ENCODE measurements at places on chromosomes 5 and 9. TPM values are rescaled to one million over a fixed set of nuclear protein-coding genes. Genes with fewer than 3 reads are reported as not detected.

The IL13 gene
- not detected for total RNA-seq

The ANGPTL2 gene
- 14.7 TPM for total RNA-seq

The SPATA9 gene
- 3.9 TPM for total RNA-seq

The S1PR3 gene
- total RNA-seq, result 11.8 TPM

The ACSL6 gene
- 11.6 TPM for total RNA-seq

The C9orf153 gene
- 0.72 TPM for total RNA-seq

Data from umbilical cord (tissue), 2 donors.